Head of caudate nucleus (tissue), 42 donors: ENCODE measurements at places on chromosomes 3 and 15.

DNA sequence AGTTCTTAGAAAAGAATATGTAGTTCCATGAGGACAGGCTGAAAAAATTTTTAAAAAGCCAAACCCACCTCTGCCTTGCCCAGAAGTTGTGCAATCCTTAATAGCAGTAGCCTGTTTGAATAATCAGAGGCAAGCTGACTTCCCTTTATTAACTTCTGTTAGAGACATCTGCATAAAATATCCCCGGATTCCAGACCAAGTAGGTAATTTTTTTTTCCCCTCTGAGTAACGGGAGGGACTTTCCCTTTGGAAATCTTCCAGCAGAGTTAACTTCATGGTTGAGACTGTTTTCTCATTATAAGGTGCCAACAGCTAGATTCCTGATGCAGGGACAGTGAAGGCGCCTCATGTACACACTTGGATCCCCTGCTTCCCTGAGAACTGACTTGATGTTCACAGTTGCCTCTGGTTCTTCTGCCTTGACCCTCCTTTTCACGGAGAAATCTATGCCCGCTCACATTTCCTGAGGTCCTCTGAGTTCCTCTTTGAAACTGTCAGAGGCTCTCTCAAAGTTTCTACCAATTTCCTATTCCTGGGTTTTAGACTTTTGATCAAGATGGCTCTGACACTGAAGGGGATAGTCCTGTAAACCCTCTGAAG, 227.6 kb upstream of the BHLHE40 start:
- no peak for DNase-seq

DNA sequence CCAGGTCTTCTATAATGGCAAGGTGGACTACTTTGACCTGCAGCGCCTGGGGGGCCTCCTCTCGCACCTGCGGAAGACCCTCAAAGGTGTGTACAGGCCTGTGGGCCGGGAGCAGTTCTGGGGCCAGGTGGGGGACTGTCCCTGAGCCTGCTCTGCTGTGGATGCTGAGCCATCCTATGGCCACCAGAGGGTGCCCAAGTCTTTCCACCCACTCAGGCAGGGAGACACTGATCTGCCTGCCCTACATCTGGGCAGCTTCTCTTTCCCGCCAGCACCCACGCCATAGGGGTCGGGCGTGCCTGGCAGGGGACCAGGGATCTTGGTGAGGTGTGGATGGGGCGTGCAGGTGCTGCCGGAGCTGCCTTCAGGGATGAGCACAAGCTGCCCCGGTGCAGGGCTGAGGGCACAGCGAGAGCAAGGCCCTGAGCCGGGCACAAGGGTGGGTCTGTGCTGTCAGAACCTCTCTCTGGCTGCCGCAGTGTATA, 14.1 kb downstream of the RNF123 start:
- DNase-seq, result peak; percentile 61

GRCh38 chr15:90449206-90449735, 61.2 kb downstream of the IQGAP1 start:
- no peak for DNase-seq

DNA sequence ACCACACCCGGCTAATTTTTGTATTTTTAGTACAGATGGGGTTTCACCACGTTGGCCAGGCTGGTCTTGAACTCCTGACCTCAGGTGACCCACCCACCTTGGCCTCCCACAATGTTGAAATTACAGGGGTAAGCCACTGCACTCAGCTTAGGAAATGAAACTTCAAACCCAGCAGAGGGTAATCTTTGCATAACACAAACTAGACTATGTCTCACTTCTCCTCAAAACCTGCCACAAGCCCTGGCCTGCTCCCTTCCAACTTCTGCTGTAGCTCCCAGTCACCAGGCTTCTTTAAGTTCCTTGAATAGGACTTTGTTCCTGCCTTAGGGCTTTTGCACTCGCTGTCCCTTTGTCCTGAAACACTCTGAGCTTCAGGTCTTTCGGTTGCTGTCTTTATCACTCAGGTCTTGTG, 39.2 kb upstream of the SEMA4B start:
- DNase-seq, result no peak

GRCh38 chr3:108486338-108486737, 24.1 kb downstream of the MYH15 start:
- no peak for DNase-seq

GRCh38 chr3:134992586-134992985, 197.5 kb downstream of the EPHB1 start:
- no peak for DNase-seq

DNA sequence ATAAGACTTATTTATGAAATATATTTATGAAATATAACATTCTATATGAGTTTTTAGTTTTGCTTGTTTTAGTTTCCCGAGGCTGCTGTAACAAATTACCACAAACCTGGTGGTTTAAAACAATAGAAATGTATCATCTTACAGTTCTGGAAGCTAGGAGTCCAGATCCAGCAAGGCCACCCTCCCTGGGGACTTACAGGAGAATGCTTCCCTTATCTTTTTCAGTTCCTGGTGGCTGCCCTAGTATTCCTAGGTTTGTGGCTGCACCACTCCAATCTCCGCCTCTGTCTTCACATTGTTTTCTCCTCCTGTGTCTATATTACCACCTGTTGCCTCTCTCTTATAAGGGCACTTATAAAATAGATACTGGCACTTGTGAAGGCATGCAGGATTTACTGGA, 877.8 kb downstream of the TUSC7 start:
- DNase-seq, result no peak

GRCh38 chr3:71117572-71118247, 465.8 kb downstream of the FOXP1 start:
- DNase-seq, result no peak

GRCh38 chr15:84823282-84823878, 6.2 kb downstream of the ALPK3 start:
- no peak for DNase-seq

GRCh38 chr3:5301651-5302297, 114.3 kb downstream of the EDEM1 start:
- no peak for DNase-seq

- no peak for DNase-seq
Measured at GRCh38 chr3:53630547-53630946, 136.1 kb downstream of the CACNA1D start.

GRCh38 chr3:149494022-149494758, 19.7 kb downstream of the TM4SF4 start:
- peak; percentile 84 for DNase-seq

- DNase-seq, result no peak
Measured at GRCh38 chr15:70947351-70948335, 55.0 kb downstream of the LRRC49 start.

DNA sequence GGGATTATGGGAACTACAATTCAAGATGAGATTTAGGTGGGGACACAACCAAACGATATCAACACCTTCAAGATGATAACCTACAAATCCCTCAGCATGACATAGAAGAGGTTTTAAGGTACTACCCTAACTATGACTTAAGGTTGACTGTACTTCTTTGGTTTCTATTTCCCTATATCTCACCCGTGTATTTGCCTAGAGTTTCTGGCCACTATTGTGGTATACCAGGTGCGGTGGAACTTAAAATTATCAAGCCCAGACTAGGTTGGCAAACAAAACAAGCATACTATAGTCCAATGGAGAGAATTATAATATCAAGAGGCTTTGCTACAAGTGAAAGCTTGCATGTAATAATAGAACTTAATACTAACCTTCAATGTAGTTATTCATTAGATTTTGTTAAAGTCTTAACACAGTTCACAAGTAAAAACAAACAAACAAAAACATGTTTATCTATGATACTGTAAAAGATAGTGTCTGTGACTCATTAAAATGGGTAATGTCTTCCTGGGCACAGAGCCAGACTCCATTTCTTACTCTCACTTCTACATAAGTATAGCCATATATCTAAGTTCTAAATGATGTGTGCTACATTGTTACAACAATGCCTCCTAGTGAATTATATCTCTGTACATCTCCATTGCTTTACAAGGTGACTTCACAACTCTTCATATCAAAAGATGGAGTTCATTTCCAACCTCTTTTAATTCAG, 479.1 kb downstream of the ZBBX start:
- DNase-seq, result no peak

GRCh38 chr15:32928876-32929275, 211.1 kb downstream of the GREM1 start:
- DNase-seq, result no peak

DNA sequence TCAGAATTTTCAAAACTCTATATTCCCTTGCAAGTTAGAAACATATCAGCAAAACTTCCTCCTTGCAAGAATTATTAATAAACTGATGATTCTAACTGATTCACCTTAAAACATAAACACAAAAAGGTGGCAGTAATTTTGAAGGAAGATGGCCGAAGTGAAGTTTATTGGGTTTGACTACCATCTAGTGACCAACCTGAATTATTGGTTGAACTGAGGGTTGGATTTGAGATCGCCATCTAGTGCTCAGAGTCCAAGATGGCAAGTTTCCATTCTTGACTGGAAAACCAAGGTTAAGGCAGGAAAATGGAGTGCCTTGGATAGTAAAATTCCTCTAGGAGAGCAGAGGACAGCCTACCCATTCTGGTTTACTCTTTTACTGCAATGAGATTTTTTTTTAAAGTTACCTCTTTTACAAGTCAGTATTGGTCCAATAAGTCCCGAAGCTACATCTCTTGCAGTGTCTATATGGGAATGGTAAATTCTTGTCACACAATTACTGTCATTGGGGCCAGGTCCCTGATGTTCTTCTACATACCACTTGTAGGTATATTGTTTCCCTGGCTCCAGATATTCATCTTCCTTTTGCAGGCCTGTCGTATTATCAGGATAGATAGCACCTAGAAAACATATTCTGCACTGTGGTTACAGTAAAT, 51.6 kb upstream of the CP start:
- DNase-seq, result no peak
